IPS DF 6.9 (cell line): ENCODE measurements at places on chromosomes 13 and 19.

GRCh38 chr13:26498656-26499601, 58.6 kb upstream of the WASF3 start:
- no peaks in the 10 kb centered on the region for H3K36me3 ChIP-seq
- no peaks in the 10 kb centered on the region for H3K27me3 ChIP-seq
- no peak overlapping the region for H3K4me3 ChIP-seq
- no peaks in the 10 kb centered on the region; the same call in 1 of the 2 replicates for H3K4me1 ChIP-seq
- H3K27ac ChIP-seq, result no peak overlapping the region
- DNase-seq, result no peak

GRCh38 chr19:49767381-49767780, 580 bp downstream of the AP2A1 start:
- H3K4me1 ChIP-seq, result no peaks in the 10 kb centered on the region
- no peaks in the 10 kb centered on the region for H3K27me3 ChIP-seq
- DNase-seq, result no peak
- no peaks in the 10 kb centered on the region for H3K36me3 ChIP-seq
- H3K4me3 ChIP-seq, result peak overlapping the region; percentile 100

DNA sequence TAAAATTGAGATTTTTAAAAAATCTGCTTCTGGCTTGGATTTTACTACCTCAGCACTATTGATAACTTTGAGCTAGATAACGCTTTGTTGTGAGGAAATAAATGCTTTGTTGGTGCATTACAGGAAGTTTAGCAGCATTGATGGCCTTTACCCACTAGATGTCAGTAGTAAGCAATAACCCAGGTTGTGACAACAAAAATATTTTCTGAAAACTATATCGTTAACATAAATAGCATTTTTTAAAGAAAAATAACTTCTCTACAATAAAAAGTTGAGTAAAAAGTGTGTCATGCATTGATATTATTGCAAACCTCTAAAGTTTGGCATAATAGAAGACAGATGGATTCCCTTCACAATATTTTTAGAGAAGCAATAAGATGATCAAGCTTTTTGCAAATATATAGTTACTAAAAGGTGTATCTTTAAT, 1246.5 kb downstream of the UQCRFS1 start:
- no peaks in the 10 kb centered on the region for H3K4me1 ChIP-seq
- H3K27me3 ChIP-seq, result no peaks in the 10 kb centered on the region
- no peaks in the 10 kb centered on the region for H3K36me3 ChIP-seq
- no peak overlapping the region for H3K27ac ChIP-seq
- H3K4me3 ChIP-seq, result no peak overlapping the region

DNA sequence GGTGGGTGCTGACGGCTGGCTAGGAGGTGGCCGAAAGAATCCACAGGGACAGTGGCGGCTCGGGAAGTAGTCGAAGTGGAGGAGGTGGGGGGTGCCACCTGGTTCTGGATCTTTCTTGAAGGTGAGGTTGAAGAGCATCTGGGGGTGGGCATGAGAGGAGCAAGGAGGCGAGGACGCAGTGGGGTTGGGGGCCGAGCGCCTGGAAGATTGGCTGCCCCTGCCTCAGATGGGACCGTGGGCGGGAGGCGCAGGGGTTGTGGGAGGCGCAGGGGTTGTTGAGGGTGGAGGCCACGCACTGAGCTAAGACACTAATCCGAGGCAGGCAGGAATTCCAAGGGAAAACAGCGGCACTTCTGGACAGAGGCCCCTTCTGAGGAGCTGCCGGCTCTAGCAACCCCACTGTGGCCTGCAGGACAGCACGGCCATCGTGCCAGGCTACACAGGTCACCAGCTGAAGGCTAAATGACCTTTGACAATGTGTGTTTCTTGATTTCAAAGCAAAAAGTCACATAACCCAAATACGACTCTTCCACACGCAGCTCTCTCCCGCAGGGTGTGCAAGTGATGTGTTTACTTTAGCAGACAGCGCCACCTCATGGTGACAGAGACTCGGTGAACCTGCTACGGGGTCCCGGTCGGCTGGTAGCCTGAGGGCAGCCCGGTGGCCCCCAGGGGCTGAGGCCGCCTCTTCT, 44.1 kb upstream of the RANBP3 start:
- H3K4me3 ChIP-seq, result no peak overlapping the region
- H3K27ac ChIP-seq, result no peak overlapping the region
- peak; percentile 89 for DNase-seq
- no peaks in the 10 kb centered on the region for H3K27me3 ChIP-seq

- no peak overlapping the region for H3K27ac ChIP-seq
- no peak for DNase-seq
- H3K36me3 ChIP-seq, result no peaks in the 10 kb centered on the region
- no peaks in the 10 kb centered on the region for H3K4me1 ChIP-seq
Observed at GRCh38 chr19:8044018-8044417, 8.5 kb upstream of the CCL25 start.

DNA sequence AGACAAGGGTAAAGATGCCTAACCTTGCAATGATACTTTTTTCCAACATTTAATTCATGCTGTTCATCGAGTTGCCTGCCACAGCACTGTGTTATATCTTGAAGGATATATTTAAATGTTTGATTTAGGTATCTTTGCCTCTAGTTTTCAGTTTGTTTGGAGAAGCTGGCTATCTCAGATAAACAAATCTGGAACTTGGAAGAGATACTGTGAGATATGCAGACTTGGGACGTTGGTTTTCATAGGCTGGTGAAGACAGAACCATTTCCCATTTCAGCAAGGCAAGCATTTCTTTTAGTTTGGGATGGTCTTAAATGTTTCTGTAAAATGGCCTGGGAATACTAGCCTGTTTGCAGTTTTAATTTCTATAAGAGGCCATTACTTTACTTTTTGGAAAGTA, 3.3 kb downstream of the RNASEH2B start:
- H3K27ac ChIP-seq, result no peak overlapping the region
- H3K27me3 ChIP-seq, result no peaks in the 10 kb centered on the region
- no peak overlapping the region for H3K4me3 ChIP-seq
- no peaks in the 10 kb centered on the region for H3K36me3 ChIP-seq
- DNase-seq, result no peak

- H3K4me3 ChIP-seq, result no peak overlapping the region
- no peaks in the 10 kb centered on the region for H3K27me3 ChIP-seq
- no peaks in the 10 kb centered on the region for H3K36me3 ChIP-seq
- H3K27ac ChIP-seq, result no peak overlapping the region
- H3K4me1 ChIP-seq, result peaks cover 13% of the 10 kb centered on the region
Observed at GRCh38 chr19:4389511-4390016, 10.8 kb downstream of the SH3GL1 start.

- H3K4me1 ChIP-seq, result no peaks in the 10 kb centered on the region; the same call in 1 of the 2 replicates
- no peaks in the 10 kb centered on the region for H3K36me3 ChIP-seq
- H3K27ac ChIP-seq, result no peak overlapping the region
- no peaks in the 10 kb centered on the region for H3K27me3 ChIP-seq
- H3K4me3 ChIP-seq, result no peak overlapping the region
- DNase-seq, result no peak
Observed at GRCh38 chr13:45744979-45745378, 42.9 kb downstream of the CBY2 start.

GRCh38 chr19:47414469-47414868, 4.9 kb downstream of the MEIS3 start:
- H3K27me3 ChIP-seq, result peaks cover 12% of the 10 kb centered on the region
- H3K36me3 ChIP-seq, result peaks cover 8% of the 10 kb centered on the region
- H3K4me1 ChIP-seq, result peaks cover 4% of the 10 kb centered on the region
- DNase-seq, result no peak
- H3K27ac ChIP-seq, result no peak overlapping the region

DNA sequence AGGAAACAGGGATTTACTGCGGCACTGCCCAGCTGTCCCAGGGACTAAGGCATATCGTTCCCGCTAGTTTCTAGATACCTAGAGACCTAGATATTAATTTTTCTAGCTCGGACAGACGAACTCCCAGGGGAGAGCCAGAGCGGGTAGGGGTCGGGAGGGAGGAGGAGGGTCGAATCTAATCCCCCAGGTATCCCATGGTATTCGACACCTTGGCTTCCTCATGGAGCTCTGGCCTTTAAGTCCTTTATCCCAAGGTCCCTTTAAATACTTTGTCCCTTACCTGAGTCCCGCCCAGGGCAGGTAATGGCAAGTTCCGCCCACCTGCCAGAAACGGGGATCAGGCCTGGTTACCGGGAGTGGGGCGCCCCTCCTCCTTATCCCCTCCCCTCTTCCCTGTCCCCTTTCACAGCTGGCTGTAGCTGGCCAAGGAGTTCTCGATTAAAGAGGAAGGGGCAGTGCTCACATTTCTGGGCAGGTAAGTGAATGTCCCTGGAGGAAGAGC, at the start of gene PRRG2:
Gene PRRG2, plus strand, starts transcription at position 310 of the 502 bp plus-strand sequence. CDS start 1,904 bp downstream, outside the sequence.
- no peaks in the 10 kb centered on the region; the same call in 1 of the 2 replicates for H3K36me3 ChIP-seq
- no peak within 1 kb of the TSS for H3K27ac ChIP-seq
- H3K27me3 ChIP-seq, result no peaks in the 10 kb centered on the region
- no peak for DNase-seq

DNA sequence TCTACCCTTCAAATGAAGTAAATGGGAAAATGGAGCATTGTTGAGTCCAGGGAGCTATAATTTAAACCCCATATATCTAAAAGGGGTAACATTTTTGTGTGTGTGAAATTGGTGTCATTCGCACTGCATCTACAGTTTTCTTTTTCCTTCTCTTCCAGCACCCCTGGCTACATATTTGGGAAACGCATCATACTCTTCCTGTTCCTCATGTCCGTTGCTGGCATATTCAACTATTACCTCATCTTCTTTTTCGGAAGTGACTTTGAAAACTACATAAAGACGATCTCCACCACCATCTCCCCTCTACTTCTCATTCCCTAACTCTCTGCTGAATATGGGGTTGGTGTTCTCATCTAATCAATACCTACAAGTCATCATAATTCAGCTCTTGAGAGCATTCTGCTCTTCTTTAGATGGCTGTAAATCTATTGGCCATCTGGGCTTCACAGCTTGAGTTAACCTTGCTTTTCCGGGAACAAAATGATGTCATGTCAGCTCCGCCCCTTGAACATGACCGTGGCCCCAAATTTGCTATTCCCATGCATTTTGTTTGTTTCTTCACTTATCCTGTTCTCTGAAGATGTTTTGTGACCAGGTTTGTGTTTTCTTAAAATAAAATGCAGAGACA, 28.6 kb downstream of the ALOX5AP start:
- no peak overlapping the region for H3K27ac ChIP-seq
- no peak overlapping the region for H3K4me3 ChIP-seq
- H3K4me1 ChIP-seq, result no peaks in the 10 kb centered on the region
- H3K36me3 ChIP-seq, result no peaks in the 10 kb centered on the region
- no peaks in the 10 kb centered on the region for H3K27me3 ChIP-seq

DNA sequence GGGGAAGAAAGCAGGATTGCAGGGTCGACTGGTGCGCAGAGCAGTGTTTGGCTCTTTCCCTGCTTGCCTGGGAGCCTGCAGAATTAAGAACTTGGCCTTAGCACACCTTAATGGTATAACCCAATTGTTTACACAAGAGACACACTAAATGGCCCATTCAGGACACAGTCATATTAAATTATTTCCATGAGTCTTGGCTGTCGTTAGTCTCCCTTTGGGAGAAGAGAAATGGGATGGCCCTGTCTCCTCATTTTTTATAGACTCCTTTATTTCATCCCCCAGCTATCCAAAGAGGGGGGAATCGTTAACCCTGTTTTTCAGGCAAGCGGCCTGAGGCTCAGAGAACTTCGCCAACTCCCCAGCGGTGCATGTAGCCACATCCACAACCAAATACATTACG, 282.5 kb downstream of the SUCLA2 start:
- H3K36me3 ChIP-seq, result no peaks in the 10 kb centered on the region
- DNase-seq, result no peak
- H3K4me1 ChIP-seq, result no peaks in the 10 kb centered on the region
- H3K4me3 ChIP-seq, result no peak overlapping the region
